ENCODE measurements at places on chromosomes 11 and 22. TPM values are rescaled to one million over a fixed set of nuclear protein-coding genes. Genes with fewer than 3 reads are reported as not detected.

GRCh38 chr11:129945373-129945772 lies 50.0 kb upstream of the NFRKB start:
- DNase-seq, result no peak

Gene APOL4
- total RNA-seq, result not detected

Gene SMC1B
- not detected for total RNA-seq

GRCh38 chr11:62804310-62805075 lies 747 bp downstream of the NXF1 start:
- DNase-seq, result no peak

DNA sequence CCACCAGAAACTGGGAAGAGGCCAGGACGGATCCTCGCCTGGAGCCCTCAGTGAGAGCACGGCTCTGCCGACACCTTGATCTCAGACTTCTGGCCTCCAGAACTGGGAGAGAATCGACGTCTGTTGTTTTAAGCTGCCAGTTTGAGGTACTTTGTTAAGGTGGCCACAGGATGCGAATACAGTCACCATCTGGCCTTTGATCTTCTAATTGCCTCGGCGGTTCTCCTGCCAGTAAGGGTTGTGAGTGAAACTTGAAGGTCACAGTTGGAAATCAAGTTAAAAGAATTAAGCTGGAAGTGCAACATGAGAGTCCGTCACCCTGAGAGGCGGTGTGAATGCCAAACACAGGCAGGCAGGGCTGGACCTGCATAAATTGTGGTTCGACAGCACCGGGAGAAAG lies 27.9 kb downstream of the PARVB start:
- no peak for DNase-seq

All from heart left ventricle (tissue), 16 donors.